Lower lobe of right lung (tissue), 2 donors: ENCODE measurements at places on chromosomes 16 and 17. TPM values are rescaled to one million over a fixed set of nuclear protein-coding genes. Genes with fewer than 3 reads are reported as not detected.

PGAP3 gene
- 20.7 TPM for total RNA-seq

DOC2B gene
- total RNA-seq = 6.2 TPM

MSLN gene
- total RNA-seq = 42.6 TPM

TP53TG3 gene
- total RNA-seq = not detected

ZSCAN10 gene
- not detected for total RNA-seq

RNU2-1 gene
- total RNA-seq = 8,279 TPM

SRCIN1 gene
- total RNA-seq = 6.6 TPM

DNA sequence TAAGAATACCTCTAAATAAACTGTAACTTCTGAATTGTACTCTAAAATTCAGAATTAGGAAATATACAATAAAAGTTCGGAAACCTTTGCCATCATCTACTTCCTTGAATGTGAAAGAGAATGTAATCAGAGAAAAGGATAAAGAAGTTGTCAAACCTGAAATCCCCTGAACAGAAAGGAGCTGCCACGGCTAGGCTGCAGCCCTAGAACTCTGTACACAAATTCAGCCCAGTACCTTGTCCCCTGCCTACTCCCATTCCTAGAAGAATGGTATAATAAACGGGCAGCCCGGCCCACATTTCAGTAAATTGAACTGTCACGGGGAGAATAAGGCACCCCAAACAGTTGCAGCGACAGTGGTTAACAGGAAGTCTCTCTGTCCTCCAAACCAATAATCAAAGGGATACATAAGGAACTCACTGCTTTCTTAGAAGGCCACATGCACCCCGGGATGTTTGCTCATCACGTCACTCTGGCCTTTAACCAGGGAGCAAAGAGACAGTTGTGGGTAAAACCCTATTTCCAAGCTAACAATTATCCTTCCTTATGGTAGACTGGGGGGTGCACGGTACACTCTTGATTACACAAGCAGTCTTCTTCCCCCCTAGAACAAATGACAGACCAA lies 24.3 kb upstream of the RFFL start:
- DNase-seq = no peak

DNA sequence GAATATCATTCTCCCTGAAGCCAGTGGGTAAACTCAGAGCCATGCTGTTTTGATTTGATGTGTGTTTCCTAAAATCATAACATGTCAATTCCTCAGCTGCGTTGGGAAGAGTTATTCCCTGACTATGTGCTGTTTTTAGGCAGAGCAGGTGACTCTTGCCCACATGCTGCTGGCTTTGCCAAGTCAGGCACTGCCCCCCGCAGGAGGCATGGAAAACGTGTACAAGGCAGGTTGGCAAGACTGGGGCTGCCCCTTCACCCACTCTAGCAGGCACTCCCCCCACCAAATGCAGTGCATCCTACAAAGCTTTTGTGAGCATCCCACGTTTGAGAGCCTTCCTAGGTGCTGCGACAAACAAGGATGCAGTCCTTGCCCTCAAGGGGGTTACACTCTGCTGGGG lies 38.3 kb upstream of the NAT9 start:
- DNase-seq = no peak

DNA sequence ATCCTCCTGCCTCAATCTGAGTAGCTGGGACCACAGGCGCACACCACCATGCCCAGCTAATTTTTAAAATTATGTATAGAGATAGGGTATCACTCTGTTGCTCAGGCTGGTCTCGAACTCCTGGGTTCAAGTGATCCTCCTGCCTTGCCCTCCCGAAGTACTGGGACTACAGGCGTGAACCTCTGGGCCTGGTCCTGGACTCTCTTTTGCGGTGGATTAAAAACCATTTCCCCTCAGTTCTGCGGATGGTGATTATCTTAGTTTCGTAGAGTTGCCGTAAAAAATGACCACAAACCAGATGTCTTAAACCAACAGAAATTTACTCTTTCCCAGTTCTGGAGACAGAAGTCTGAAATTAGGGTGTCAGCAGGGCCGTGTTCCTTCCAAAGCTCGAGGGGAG lies 28.8 kb downstream of the MGAT5B start:
- no peak for DNase-seq

GRCh38 chr17:73052923-73053322 lies 39.6 kb downstream of the SLC39A11 start:
- DNase-seq = no peak

DNA sequence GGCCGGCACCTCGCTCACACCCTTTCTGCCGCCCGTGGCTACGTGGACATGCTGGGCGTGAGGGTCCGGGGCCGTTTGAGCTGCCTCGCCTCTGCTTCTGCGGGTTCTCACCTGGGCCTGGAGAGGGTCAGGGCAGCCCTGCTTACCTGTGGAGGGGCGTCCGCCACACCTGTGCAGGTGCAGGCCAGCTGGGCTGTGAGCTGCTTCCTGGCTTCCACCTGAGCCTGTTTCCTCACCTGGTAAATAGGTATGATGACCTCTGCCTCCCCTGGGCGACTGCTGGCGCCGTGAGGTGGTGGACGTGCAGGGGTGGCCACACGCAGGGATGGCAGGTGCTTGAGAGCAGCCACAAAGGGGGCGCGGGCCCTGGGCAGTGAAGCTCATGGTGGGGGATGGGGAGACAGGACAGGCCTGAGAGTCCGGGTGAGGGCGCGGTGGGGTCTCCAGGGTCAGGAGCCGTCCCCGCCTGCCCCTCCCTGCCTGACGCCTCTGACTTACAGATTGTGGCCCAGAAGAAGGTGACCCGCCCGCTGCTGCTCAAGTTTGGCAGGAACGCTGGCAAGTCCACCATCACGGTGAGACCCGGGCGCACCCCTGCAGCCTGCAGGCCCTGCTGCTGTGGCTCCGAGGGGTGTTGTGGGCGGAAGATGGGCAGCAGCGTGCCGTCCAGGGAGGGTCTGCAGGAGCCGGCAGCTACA lies 7.8 kb downstream of the CPNE7 start:
- DNase-seq = no peak

- DNase-seq = peak; percentile 97
Observed at GRCh38 chr17:64496786-64497564, at the start of gene POLG2. Gene POLG2 (minus strand): TSS chr17:64497054. CDS start chr17:64496968, 86 bp downstream.

DNA sequence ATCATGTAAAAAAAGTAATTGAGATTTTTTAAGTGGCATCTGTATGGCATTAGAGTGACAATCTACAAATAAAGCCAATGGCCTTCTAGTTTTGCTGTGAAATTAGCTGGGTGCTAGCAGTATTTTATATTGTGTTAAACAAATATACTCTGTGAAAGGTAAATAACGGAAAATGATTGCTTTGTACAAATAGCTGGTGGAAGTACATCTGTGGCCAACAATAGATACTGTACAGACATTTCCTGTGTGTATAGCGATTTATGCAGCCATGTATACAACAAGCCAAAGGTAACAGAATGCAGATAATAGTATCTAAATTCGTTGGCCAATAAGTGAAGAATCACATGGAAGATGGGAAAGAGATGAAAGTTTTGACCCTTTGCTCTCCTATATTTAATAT lies 26.6 kb downstream of the IQCK start:
- DNase-seq = no peak

- no peak for DNase-seq
Observed at GRCh38 chr16:12182212-12182611, 205.7 kb downstream of the SNX29 start.

DNA sequence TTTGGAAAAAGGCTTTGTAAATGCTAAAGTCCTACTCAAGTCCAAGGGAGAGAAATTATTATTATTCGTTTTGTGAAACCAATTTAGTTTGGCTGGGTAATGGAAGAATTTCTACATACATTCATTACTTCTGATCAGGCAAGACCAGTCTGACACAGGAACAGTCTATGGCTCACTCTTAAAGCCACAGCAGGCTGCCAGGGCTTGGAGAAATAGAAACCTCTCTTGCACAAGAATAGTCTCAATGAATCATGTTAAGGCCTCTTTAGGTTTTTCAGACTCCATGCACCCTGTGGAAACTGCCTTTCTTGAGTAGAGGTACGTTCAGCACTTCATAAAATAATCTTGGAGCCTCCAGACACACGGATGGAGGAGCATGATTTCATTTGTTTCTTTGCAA lies 167.7 kb downstream of the IRX3 start:
- DNase-seq = no peak

GRCh38 chr17:1554751-1555540 lies 7.6 kb downstream of the PITPNA start:
- peak; percentile 7 for DNase-seq

GRCh38 chr16:27450196-27450549 lies 48.2 kb downstream of the IL21R start:
- DNase-seq = no peak

- DNase-seq = no peak
Observed at GRCh38 chr17:49825645-49826044, 22.2 kb downstream of the TAC4 start.

DNA sequence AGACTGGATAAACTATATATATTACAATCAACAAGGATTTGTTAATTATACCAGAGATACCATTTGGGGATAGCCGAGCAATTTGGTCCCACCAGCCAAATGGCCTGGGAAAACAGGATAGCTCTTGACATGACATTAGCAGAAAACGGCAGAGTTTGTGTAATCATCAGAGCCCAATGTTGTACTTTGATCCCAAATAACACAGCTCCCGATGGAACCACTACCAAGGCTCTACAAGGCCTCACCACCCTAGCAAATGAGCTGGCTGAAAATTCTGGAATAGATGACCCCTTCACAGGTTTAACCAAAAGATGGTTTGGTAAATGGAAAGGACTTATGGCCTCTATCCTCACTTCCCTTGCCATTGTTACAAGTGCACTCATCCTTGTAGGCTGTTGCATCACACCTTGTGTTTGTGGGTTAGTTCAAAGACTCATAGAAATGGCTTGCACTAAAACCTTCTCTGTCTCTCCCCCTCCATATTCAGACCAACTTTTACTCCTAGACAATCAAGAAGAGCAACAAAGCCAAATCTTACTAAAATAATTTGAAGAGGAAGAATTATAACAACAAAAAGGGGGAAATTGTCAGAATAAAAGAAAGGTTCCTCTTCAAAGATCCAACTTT lies 9.5 kb downstream of the TXNL4B start:
- DNase-seq = no peak
